ENCODE measurements at places on chromosomes 4 and X.

- no peak for DNase-seq
Measured at GRCh38 chr4:107901213-107901934, 30.0 kb upstream of the CYP2U1 start.

DNA sequence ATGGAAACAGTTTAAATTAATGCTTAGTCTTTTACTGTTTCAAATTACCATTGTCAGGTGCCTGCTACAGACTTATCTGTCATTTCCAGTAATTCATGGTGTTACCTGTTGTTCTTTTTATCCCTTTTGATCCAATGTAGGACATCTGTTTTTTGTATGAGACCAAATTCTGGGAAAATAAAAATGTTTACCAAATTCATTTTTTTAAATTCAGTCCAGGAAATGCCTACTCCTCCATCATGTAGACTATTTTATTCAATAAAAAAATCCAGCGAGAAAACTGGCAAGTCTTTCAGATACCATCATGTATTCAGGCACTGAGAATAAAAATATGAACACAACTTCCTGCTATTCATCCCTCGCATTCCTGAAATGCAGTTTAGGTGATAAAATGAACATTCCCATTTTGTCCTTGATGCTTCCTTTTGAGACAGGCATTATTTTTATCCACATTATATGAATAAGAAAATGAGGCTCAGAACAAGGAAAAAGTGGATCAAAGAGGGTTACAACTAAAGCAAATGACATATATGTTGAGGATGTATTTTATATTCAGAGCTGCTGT is 584.2 kb downstream of the SPRY1 start:
- DNase-seq, result no peak

GRCh38 chr4:104475652-104476051 is 19.0 kb downstream of the CXXC4 start:
- no peak for DNase-seq

DNA sequence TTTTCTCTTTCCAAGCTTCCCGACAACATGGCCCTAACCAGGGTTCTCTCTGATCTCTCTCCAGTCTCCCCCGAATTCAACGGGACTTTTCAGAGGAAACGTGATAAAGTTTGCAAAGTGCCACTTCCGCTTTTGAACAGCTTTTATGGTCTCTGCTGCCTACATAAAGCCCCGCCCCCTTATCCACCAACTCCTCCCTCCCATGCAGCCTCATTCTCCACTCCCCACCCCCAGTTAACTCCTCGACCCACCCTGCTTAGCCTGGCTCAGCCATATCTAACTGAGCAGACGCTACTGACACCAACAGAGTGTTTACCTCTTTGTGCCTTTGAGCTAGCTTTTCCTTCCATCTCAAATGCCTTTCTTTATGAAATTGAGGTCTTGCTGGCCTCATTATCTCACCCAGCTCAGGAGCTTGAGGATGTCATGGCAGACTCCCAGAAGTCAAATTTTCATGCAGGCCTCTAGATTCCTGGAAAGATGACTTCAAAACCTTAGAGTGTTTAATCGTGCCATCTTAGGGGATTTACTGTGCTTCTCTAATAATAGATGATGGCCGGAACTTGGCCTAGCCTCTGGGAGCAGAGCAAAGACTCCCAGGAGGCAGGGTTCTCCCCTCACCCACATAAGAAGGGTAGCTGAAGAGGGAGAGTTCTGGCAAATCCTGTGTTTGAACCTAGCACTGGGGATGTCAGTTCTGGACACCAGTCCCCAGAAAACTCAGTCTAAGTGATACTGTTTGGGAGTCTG is 606.0 kb downstream of the BCOR start:
- peak; percentile 82 for DNase-seq

DNA sequence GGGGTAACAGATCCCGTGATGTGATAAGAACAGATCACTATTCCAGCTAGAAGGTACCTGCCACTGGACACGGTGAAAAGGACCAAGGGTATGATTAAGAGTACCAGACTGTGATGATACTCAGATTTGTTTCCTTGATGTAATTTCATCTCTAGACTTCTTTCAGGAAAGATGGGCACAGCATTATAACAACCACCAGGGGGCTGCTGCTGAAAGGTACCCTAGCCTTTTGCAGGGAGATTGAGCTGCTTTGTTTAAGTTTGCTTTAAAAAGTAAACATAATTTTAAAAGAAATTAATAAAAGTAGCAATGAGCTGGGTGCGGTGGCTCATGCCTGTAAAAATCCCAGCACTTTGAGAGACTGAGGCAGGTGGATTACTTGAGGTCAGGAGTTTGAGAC is 145.4 kb downstream of the EMCN start:
- no peak for DNase-seq

DNA sequence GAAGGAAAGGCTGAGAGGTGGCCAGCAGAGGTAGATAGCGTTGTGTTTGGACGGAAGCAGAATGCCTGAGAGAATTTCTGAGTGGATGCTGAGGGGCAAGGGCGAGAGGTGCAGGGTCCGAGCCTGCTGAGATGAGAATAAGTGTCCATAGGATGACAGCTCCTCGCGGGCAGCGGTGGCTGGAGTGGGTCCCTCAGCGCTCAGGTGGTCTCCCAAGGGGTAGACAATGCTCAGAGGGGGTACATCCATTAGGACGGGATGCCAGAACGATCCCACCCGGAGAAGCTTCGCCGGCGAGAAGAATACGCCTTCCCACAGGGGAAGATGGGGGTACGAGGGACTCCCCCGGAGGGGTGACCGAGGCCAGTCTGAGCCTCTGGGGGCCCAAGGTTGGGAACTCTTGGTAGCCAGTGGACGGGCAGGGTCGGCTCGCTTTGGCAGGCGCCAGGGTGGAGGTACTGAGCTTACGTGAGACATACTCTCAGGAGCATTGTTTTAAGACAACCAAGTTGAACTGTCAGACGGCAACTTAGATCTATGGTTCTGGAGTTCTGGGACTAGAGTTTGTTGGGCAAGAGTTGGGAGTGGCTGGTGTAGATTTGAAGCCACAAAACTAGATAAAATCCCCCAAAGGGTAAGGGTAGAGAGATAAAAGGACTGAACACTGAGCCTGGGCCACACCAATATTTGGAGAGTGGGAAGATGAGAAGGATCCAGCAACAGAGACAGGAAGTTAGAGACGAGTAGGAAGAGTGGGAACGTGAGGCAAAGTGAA is 15.8 kb downstream of the BRCC3 start:
- DNase-seq, result no peak

- no peak for DNase-seq
Measured at GRCh38 chrX:115949900-115950822, 220.4 kb upstream of the AGTR2 start.

- DNase-seq, result no peak
Measured at GRCh38 chr4:109511414-109511813, 48.6 kb upstream of the MCUB start.

DNA sequence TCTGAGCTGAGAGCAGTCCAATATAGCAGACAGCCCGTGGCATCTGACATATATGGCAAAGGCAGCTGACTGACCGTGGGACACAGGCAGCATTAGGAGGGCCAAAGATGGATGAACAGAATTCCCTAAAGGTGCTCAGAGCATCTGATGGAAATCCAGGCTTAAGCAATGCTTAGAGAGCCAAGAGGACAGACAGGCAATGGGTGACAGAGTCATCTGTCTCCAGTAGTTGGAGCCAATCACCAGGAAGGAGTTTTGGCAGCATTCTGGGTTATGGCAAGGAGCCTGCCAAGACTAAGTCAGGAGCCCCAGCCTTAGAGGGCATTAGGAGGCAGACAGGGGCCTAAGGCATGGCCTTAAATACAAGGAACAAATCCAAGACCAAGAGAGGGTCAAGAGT is 153.3 kb upstream of the USP9X start:
- no peak for DNase-seq

GRCh38 chr4:151206241-151207005 is 70.5 kb upstream of the PRSS48 start:
- DNase-seq, result no peak

GRCh38 chr4:102169345-102169744 is 175.9 kb downstream of the SLC39A8 start:
- DNase-seq, result no peak

DNA sequence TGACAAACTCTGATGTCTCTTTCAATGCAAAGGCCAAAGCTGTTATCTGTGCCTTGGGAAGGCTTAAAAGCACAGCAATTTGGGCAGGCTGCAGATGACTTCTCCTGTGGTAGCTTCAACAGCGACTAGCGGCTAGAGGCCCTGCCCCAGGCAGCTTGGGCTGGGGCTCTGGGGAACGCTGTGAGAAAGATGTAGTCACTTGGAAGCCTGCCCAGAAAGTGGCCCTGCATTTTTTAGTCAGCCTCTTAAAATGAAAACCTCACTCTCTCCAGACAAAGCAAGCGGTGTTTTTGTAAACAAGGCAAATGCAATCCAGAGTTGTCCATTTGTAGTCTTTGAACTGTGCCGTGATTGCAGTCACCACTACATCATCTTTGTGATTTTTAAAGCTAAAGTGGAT is 27.5 kb downstream of the PCYT1B start:
- DNase-seq, result no peak

DNA sequence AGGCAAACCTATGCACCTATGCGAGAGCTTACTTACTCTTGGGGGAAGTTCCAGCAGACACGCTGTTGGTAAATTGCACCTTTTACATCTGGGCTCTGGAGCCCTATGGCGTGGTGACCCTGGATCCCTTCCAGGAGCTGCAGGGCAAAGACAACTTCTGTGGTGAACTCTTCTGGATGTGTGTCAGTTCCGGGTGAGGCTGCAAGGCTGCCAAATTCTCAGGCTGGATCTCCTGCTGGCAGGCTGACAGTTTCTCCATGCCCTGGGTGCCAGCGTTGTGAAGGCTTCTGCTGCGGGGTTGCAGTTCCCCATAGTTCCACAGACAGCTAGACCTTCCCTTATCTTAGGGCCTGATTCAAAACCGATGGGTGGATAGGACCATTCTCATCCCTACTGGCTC is 37.9 kb downstream of the RAP2C start:
- no peak for DNase-seq

DNA sequence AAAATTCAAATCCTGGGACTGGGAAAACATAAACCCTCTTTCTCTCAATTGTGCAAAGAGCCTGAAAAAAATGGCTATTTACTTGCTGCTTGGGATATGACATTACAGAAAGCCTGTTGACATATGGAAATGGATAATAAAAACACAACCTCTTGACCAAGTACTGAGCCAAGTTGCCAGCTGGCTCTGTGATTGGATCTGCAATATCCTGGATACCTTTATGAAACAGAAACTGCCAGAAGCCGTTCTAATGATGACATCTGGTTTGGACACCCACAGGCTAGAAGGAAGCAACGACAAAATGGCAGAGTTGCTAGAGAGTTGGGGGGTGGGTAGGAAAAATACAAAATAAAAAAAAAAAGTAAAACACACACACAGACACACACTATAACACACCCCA is 481.4 kb downstream of the FAT4 start:
- DNase-seq, result no peak

DNA sequence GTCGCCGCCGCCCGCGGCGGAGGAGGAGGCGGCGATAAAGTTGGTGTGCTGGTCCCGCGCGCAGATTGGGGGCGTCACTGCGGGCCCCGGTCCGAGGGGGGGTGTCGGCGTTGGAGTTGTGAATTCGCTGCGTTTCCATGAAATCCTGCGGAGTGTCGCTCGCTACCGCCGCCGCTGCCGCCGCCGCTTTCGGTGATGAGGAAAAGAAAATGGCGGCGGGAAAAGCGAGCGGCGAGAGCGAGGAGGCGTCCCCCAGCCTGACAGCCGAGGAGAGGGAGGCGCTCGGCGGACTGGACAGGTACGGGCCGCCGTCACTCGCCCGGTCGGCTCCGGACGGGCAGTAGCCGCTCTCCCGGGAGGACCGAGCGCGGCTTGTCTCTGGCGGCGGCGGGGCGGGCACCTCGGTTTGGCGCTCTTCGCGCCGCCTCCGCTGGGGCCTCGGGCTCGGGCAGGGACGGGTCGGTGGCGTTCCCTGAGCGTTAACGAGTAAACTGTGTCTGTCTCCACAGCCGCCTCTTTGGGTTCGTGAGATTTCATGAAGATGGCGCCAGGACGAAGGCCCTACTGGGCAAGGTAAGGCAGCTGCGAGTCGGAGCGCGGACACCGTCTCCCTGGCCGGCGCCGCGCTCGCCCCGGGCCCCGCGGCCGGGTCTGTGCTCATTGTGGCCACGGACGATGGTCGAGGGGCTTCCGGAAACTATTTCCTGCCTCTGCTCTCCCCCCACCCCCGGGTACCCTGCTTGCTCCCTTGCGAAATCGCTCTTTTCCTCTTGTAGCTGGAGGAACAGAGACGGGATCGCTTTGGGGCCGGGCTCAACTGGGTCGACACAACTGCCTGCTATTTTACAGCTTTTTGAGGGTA is 658 bp downstream of the KDM6A start:
- DNase-seq, result peak; percentile 73

DNA sequence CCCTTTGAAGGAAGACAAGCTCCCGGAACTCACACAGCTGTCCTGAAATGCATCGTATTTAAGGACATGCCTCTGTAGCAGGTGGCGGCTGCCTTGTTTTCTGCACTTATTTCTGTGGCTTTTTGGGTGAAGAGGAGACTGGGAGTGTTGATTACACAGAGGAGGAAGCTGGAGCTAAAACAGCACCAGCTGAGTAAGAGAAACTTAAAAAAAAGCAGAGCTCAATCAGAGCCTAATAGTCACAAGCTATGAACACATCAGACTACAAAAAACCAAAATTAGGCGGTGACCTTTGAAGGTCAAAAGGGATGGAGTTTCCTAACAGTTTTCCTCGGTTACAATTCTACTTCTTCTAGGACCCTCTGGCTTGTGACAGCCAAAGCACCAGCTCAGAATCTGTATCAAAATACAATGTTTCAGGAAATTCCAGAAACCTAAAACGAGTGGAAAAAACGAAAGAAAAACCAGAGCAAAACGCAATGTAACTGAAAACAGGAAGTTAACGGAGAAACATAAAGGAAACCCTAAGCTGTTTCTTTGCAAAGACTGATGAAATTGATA is 13.5 kb downstream of the PRKX start:
- peak; percentile 78 for DNase-seq

DNA sequence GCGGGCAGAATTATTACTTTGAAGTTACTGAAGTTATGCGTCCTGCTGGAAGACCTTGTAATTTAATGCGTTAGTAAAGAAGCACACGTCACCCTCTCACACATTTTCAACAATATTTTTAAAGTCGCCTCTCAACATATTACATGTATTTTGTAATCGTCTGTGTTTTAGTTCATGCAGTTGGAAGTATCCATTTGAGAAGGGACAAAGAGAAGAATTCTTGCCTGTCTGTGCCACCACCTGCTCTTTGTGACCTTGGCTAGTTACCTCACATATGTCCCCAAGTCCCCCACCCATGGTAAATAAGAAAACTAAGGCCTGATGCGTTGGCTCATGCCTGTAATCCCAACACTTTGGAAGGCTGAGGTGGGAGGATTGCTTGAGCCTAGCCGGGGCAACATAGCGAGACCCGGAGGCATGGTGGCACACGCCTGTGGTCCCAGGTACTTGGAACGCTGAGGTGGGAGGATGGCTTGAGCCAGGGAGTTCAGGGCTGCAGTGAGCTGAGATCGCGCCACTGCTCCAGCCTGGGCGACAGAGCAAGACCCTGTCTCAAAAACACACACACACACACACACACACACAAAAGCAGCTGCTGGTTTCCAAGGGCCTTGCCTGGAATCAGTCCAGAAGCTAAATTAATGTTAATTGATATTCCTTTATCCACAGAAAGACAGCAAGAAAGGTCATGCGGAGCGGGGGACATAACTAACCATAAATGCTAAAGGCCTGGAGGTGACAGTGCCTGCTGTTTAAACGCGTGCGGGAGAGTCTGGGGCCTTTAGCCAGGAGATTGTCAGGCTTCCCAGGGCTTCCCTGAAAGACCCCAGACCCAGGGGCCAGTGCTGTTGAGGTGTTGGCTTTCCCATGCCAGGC is 811 bp downstream of the TMEM187 start:
- no peak for DNase-seq

- DNase-seq, result no peak
Measured at GRCh38 chr4:18381186-18381585, 359.6 kb upstream of the LCORL start.

GRCh38 chrX:123206176-123206575 is 22.1 kb downstream of the GRIA3 start:
- no peak for DNase-seq

Measured in suppressor macrophage treated with lipopolysaccharide for 1 hour (primary cell).